ENCODE measurements at places on chromosomes 16 and 17.

- DNase-seq: no peak
These were observed 18.7 kb upstream of the CYB5B start for GRCh38 chr16:69405757-69406156.

DNA sequence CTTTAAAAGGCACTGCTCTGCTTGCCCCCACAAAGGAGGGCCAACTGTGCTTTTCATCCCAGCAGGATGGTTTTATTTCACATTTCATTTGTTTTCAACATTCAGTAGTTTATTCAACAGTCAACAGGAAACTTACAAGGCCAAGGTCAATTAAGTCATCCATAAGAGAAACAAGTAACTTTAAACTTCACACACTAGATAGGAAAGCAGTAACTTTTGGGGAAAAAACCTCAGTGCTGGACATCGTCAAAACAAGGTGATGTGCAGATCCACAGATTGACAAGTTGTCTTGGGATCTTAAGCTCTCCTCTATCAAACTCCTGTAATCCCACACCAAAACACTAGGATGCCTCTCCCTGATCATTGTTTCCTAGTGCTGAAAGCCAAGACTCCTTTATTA is 18.5 kb downstream of the NFE2L1 start:
- no peak for DNase-seq

DNA sequence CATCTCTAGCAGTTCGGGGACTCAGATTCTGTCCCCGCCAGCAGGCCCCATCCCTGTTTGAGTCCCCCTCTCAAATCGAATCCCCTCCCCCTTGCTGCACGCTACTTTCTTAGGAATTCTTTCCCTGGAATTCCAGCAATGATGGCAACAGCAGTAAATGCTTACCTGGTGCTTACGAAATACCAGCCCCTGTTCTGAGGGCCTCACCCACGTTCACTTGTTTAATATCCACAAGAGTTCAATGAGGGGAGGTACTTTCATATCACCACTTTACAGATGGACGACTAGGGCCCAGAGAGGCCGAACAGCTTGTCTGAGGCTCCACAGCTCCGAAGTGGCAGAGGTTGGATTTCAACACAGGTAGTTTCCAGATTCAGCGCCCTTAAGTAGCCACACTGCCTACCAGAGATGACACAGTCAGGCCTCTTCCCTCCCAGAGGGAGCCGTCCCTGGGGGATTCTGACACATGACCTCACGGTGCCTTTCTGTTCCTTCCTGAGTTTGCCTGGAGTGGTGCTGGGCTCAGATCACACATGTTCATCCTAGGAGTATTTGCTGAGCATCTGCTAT is 120.7 kb upstream of the GSE1 start:
- no peak for DNase-seq

GRCh38 chr16:22364241-22364640 is 10.2 kb downstream of the CDR2 start:
- no peak for DNase-seq

DNA sequence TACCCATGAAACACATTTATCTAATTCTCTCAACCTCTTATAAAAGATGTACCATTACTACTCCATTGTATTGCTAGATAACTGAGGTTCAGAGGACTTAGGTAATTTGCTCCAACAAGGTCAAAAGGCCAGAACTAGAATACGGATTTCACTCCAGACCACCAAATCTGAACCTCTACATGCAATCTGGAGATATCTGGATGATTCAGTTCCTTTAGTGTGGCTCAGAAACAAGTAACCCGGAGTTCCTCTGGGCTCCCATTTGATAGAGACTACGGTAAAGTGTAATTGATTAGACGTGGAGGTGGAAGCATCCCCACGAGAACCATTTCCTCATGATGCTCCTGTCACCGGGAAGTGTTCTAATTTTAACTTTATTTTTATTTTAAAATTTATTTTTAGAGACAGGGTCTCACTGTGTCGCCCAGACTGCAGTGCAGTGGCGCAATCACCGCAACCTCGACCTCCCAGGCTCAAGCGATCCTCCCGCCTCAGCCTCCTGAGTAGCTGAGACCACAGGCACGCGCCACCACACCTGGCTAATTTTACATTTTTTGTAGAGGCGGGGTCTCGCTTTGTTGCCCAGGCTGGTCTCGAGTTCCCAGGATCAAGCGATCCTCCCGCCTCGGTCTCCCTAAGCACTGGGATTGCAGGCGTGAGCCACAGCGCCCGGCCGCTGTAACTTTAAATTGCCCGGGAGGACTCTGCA is 608 bp upstream of the COX10 start:
- DNase-seq: no peak

- DNase-seq: no peak
These were observed 39.0 kb downstream of the ARL4D start for GRCh38 chr17:43437756-43438155.

GRCh38 chr17:59327981-59328290 is 3.5 kb upstream of the YPEL2 start:
- no peak for DNase-seq

DNA sequence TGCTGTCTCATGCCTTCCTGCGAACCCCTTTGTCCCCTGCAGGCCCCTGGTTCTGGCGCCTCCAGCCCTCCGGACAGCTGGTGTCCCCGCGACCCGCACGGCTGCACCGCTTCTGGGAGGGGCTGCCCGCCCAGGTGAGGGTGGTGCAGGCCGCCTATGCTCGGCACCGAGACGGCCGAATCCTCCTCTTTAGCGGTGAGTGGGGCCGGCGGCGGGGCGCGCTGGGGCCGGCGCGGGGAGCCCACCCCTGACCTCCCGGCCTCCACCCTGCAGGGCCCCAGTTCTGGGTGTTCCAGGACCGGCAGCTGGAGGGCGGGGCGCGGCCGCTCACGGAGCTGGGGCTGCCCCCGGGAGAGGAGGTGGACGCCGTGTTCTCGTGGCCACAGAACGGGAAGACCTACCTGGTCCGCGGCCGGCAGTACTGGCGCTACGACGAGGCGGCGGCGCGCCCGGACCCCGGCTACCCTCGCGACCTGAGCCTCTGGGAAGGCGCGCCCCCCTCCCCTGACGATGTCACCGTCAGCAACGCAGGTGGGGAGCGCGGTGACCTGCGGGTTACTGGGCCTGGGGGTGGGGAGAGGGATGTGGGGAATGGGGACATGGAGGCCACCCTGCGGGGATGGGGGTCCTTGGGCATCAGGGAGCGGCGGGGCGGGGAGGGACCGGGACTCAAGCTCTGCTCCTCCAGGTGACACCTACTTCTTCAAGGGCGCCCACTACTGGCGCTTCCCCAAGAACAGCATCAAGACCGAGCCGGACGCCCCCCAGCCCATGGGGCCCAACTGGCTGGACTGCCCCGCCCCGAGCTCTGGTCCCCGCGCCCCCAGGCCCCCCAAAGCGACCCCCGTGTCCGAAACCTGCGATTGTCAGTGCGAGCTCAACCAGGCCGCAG is 7.1 kb upstream of the IL32 start:
- peak; percentile 72 for DNase-seq

Data from activated T-cell treated with anti-CD3 and anti-CD28 coated beads, Interleukin-2, amount 50 U/mL, for 48 hours (primary cell).